Activated T-helper 17 cell treated with anti-CD3 and anti-CD28 coated beads, Interleukin-2, amount 50 U/mL, for 72 hours (primary cell): ENCODE measurements at places on chromosomes 2 and 18.

DNA sequence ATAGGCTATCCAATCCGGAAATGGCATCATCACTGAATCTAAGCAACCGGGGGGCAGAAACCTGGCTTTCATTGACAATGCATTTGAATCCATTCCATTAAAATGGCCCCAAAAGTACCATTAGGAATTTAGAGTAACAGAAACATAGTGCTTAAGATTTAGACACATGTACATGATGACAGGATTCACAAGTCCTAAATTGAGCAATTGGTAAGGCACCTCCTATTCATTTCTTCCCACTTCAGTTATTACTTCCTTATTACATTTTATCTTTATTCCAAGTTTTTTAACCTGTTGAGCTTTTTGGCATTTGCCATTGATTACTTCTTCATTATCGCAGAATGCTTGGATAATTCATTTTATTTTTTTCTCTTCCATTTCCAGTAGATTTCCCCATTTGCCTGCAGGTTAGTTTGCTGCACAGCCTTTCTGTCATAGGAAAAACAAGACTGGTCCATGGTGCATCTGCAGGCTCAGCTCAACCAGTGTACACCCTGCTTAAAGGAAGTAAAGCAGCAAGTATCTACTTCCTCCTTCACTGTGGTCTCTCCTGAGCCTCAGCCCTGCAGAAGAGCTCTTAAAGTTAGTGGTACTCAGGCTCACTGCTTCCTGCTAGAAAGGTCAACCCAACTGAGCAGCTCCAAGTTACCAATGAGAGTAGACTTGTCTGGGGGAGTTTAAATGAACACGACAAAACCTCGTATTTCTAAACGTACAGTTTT is 89.2 kb downstream of the DOCK10 start:
- ATAC-seq, result peak; percentile 49

DNA sequence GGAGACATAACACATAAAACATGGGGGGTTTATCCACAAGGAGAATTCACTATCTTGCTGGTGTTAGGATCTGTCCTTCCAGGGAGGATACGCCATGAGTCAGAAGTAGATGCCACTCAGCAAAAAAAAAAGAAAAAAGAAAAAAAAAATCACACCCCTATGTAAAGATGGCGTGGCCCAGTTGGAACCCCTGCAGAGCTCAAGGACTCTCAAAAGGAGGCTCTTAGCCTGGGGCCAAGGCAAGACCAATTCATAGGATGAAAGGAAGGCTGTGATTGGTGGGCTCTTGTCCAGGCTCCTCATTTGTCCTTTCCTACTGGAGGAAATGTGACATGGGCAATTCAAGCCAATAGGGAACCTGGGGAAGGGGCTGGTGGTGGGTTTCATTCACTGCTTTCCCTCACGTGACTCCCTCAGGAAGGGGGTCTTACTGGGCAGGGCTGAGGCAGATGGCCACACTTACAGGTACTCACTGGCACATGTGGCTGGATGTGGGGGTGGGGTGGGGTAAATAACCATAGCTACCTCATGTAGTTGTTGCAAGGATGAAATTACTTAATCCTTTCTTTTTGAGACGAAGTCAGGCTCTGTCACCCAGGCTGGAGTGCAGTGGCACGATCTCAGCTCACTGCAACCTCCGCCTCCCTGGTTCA is 38.7 kb upstream of the HAAO start:
- no peak for ATAC-seq

DNA sequence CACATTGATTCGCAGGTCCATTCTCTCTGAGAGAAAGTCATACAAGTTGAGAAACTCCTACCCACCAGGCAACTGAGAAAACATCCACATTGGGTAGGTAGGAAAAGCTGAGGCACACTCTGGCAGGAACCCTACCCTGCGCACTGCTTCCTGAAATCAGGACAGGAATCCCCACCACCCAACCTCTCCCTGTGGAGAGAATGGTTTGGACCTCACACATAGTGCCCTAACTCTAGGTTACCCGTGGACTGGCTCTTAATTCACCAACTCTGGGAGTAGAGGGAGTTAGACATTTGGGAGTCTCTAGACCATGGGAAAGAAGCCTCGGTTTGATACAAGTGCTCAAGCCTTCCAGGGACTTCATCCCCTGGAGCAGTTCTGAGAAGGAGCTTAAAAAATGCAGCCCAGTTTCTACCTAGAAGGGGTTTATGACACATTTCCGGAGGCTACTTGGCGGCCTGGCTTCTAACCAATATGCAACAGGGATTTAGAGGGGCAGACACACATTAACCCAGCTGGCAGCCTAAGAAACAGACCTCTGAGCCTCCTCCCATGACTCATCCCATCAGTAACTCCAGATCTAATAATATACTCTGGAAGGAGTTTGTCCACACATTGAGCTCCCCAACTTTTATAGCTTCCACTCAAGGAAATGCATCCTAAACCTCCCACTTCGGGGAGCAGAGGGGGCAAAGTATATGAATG is 136.7 kb downstream of the EML6 start:
- no peak for ATAC-seq

- ATAC-seq, result peak; percentile 43
Measured at GRCh38 chr2:218005028-218005427, 2.2 kb upstream of the TNS1 start.

- peak; percentile 82 for ATAC-seq
Measured at GRCh38 chr2:161964160-161964559, 109.9 kb downstream of the DPP4 start.

DNA sequence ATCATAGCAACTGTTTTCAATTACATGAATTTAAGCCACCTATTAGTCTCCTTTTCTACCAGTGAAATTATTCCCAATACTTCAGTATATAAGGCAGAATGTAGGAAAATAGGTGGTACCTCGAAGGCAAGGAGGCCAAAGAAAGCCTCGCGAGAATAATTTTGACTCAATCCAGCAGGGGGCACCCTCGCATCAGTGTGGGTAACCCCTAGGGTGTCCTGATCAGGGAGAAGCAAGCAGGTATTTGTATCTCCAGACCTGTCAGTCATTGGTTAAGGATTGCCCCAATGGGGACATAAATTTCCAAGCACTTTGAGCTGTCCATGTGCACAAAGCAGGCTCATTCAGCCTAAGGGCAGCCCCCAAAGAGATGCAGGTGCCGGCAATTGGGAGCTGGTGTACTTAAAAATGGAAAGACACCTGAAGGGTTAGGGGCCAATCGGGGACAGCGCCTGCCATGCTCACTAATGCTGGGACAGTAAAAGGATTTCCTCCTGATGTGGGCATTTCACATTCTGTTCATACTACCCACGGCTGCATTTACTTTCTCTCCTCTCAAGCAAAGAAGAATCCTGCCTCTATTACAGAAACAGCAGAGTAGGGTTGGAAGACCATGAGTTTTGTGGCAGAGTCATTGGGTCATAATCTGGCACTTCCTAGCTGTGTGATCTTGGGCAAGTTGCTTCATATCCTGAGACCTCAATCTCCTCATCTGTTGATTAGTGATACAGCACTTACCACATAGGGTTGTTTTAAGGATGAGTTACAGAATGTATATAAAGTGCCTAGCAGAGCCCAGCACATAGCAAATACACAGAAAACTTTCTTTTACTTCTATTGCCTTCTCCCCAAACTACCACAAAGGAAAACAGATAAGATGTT is 136.1 kb downstream of the ICOS start:
- ATAC-seq, result peak; percentile 83

- ATAC-seq, result no peak
Measured at GRCh38 chr18:37289423-37289822, 276.2 kb downstream of the CELF4 start.

- peak; percentile 20 for ATAC-seq
Measured at GRCh38 chr2:32357318-32358110, 691 bp downstream of the BIRC6 start.

DNA sequence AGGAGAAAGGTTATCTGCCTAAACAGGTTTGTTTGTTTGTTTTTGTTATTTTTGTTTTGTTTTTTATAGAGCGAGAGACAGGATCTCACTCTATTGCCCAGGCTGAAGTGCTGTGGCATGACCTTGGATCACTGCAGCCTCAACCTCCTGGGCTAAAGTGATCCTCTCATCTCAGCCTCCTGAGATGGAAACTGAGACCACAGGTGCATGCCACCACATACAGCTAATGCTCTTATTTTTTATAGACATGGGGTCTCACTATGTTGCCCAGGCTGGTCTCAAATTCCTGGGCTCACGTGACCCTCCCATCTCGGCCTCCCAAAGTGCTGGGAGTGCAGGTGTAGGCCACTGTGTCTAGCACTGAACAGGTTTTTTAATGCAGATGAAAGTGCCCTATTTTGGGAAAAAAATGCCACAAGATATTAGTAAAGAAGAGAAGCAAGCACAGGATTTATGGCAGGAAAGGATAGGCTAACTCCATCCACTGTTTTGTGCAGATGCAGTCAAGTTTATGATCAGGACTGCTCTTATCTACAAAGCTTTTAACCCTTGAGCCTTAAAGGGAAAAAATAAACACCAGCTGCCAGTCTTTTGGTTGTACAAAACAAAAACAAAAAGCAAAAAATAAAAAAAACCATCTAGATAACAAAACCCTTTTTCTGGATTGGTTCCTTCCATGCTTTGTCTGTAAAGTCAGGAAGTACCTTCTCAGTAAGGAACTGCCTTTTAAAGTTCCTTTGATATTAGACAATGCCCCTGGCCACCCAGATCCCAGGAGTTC is 29.4 kb downstream of the MAP4K3 start:
- ATAC-seq, result no peak

GRCh38 chr2:38375696-38376345 is 1.3 kb downstream of the ATL2 start:
- ATAC-seq, result no peak

DNA sequence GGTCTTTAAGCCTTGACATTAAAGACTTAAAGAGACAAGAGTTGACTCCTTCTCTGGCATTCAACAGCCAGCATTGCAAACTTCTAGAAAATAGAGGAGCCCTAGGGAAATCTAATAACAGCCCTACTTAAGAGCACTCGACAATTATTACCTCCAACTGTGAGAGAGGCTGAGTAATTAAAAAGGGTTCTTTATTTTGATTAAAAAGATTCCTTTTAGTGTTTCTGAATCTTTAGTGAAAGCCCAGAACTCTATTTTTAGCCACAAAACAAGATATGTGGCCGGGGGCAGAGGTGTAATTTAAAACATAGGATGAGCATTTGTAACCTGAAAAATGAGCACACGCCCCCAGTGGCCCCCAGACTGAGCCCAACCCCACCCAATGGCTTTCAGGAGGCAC is 222.3 kb downstream of the SMAD2 start:
- ATAC-seq, result no peak

DNA sequence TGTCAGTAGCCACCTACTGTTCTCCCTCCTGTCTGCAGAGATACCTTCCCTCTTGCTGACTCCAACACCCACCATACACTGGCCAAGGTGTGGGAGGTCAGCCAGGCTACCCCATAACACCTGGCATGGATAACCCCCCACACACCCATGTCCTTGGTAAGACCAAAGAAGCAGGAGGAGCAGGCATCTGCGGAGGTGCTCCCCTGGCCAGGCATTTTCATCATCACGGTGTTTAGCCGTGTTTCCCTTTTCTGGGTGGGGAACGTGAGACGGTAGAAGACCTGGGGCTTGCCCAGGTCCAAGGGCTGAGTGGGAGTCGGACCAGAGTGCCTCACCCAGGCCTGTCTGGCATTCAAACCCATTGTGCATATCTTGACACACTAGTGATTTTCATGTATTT is 150.3 kb downstream of the SMAD7 start:
- ATAC-seq, result no peak

- ATAC-seq, result no peak
Measured at GRCh38 chr18:79902075-79902474, 49.4 kb downstream of the SLC66A2 start.

- ATAC-seq, result no peak
Measured at GRCh38 chr18:78782951-78783563, 196.6 kb upstream of the SALL3 start.

DNA sequence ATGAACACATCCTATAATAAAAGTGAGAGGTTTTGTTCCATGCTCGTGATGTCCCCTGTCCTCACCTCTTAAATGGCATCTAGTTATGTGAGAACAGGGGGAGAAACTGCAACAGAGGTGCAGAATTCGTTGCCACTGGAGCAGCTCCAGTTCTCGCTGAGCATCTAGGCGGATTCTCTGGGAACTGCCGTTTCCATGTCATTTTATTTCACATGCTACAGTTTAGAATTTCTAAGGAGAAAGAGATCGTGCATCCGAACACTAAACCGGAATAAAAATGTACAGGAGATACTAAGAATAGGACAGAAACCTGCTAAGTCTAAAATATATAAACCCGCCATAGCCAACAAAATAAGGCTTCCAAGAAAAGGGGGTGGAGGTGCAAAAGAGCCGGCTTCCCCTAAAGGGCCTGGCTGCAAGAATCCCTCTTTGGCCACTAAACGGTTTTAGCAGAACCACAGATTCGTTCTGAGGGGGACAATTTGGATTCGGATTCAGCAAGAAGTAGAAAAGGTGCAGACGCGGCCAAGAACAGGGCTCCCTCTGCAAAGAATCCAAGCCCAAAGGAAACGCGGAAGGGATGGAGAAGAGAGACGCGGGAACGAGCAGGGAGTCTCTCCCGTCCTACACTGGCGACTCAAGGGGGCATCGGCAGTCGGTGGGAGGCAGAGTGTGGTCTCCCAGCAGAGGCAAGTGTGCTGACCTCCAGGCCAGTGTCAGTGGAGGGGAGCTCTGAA is 1.3 kb downstream of the TMEM163 start:
- no peak for ATAC-seq

GRCh38 chr2:37985333-37985732 is 60.2 kb downstream of the RMDN2 start:
- peak; percentile 69 for ATAC-seq

GRCh38 chr18:2958819-2959298 is 54.1 kb downstream of the LPIN2 start:
- ATAC-seq, result peak; percentile 43

DNA sequence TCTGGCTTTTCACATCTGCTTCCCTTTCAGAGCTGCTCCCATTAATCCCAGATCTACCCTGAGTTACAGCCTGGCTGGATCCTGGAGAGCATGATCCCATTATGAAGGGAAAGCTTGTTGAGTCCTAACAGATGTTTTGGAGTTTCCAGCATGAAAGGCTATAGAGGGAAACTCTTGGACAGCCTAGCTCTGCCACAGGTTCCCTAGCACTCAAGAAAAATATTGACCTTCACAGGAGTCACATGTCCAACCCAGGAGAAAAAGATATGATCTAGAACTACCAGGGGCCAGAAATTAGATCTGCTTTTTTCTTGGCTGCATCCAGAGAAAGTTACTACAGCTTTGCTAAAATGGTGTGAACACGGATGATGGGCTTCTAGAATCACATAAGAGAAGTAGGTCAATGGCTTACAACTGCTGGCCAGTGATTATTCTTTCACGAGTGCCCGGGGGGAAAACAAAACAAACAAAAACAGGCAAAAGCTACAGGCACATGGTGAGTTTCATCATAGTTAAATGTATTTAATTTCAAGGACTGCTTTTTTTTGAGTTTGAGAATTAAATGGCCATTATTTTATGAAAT is 15.9 kb downstream of the CCDC93 start:
- ATAC-seq, result no peak
